GM19239 (cell line): ENCODE measurements at places on chromosomes 6 and 20.
A peak's percentile ranks its signal among the peaks of the same experiment; 100 is the strongest.

- DNase-seq = no peak
Observed at GRCh38 chr20:1345030-1345755, 16.3 kb upstream of the SDCBP2 start.

DNA sequence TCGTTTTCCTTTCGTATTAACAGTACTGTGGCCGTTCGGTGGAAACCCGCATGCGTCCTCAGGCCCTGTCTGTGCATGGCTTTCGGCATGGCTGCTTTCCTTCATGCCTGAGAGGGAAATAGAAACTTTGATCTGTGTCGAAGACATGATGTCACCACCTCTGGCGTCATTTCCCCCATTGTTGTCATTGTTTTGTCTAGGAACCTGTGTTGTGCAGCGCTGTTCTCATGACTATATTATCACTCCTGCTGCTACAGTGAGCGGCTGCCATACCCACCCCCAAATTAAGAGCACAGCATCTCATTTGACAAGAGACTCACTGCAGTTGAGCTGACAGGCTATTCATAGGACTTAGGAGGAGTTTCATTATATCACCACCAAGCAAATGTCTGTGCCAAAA, 172.3 kb downstream of the TMEM242 start:
- no peak for DNase-seq

DNA sequence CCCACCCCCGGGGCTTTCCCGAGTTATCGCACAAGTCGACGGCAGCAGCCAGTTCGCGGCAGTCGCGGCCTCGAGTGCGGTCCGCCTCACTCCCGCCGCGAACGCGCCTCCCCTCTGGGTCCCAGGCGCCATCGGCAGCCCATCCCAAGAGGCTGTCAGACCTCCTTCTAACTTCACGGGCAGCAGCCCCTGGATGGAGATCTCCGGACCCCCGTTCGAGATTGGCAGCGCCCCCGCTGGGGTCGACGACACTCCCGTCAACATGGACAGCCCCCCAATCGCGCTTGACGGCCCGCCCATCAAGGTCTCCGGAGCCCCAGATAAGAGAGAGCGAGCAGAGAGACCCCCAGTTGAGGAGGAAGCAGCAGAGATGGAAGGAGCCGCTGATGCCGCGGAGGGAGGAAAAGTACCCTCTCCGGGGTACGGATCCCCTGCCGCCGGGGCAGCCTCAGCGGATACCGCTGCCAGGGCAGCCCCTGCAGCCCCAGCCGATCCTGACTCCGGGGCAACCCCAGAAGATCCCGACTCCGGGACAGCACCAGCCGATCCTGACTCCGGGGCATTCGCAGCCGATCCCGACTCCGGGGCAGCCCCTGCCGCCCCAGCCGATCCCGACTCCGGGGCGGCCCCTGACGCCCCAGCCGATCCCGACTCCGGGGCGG, 1.6 kb downstream of the GNAS start:
- no peak for DNase-seq

DNA sequence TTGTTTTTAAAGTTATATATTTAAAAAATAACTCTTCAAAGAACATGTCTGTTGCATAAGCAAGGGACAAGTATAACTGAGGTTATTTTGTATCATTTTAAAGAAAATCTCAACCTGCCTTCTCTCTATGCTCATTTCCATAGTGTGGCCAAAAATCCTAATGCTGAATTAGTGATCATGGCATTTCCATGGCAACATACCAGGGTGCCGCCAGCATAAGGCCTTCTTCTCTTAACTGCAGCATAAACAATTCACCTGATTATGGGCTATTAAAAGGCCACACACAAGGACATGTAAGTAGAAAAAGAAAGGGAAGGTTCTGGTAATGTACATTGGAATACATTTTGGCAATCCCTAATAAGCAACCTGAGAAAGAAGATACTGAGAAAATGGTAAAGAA, 95.1 kb upstream of the RNF217 start:
- no peak for DNase-seq

- no peak for DNase-seq
Observed at GRCh38 chr6:18845896-18846295, 458.7 kb downstream of the RNF144B start.

DNA sequence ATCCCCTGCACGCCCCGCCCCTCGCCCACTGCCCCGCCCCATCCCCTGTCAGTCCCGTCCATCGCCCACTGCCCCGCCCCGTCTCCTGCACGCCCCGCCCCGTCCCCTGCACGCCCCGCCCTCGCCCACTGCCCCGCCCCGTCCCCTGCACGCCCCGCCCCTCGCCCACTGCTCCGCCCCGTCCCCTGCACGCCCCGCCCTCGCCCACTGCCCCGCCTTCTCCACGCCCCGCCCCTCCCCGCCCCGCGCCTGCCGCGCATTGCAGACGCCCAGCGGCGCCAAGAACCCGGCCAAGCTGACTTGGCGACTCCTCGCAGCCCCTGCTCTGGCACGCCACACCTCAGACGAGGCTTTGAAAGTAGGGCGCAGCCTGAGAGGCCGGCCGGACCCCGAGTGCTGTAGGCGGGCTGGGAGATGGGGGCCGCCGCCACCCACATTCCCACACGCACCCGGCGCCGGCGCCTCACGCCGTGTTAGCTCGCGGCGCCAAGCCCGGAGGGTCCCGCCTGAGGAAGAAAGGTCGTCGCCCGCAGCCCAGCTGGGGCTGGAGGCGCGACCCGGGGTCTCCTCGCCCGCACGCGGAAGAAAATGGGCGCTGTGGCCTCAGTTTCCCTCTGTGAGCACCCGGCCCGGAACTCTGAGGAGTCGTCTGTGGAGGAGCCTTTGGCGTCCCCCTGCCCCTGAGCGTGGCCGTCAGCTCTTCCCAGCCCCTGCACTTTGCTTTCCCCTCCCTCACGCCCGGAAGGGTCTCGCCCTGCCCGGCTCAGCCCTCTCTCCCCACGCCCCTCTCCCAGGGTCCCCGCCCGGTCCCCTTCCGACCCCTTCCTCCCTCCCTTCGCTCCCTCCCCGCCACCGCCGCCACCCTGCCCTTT, at the start of gene RAD21L1:
RAD21L1 (plus strand) TSS at position 262 of the 872 bp plus-strand sequence. CDS start 2,410 bp downstream, outside the sequence.
- peak; percentile 61 for DNase-seq

DNA sequence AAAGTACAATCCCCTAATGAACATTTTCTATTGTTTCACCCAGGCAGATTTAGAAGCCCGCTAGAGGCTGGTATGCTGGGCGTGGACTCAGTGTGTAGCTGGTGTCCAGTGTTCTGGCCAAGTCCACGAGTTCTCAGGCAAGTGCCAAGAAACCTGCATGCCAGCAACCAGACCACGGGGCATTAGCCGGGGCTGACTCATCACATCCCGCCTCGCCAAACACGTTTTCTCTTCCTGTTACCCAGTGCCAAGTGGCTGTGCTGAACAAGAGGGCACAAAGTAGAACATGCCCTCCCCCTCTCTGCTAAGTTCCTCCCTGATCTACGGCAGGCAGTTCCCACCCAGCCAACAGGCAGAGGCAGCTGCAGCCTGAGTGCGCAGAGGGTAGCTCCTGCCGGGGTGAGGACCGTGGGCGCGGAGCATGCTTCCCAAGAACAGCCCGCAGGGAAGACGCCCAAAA, 29.6 kb downstream of the RAMACL start:
- no peak for DNase-seq

- DNase-seq = peak; percentile 44
Observed at GRCh38 chr6:130020907-130021629, 2.7 kb downstream of the L3MBTL3 start.

DNA sequence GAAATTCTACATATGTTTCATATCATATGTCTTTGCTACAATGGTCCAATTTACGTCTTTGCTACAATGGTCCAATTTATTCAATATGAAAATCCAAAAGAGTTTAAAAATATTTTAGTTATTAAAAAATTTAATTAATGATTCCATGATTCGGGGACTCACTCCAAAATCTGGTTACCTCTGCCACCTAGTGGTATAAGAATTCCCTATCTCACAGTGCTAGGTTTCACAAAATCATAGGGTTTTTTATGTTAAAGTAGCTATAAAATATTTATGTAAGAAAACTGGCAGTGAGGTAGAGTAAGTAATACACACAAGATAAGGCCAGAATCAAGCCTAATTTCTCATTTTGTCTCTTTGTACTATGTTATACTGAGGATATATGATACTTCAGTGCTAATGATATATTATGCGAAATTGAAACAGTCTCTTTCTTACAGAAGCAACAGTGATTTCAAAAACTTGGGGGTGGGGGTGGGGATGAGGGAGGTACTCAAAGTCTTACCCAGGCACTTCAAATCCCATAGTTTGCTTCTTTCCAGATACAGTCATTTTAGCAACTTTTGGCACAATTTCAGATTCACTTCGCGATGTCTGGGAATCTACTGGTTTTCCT, 52.3 kb downstream of the HBS1L start:
- no peak for DNase-seq

DNA sequence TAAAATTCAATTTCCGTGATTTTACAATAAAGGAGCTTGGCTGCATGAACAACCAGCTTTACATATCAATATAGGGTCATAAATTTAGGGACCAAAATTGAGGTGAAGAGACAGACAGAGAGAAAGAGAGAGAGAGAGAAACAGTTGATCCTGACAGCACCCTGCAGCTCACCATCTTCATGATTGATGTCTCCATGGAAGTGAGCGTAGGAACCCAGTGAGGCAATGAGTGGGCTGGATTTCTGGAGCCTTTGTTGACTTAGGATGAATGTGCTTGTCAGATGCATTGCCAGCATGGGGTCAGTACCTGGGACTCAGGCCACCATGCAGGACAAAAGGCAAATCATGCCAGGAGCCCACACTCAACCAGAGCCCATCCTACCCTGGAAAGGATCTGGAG, 165.1 kb upstream of the SYNDIG1 start:
- DNase-seq = no peak

GRCh38 chr6:11780097-11780428, 1.5 kb upstream of the ADTRP start:
- DNase-seq = no peak

GRCh38 chr6:75223428-75223827, 17.6 kb upstream of the COL12A1 start:
- no peak for DNase-seq

DNA sequence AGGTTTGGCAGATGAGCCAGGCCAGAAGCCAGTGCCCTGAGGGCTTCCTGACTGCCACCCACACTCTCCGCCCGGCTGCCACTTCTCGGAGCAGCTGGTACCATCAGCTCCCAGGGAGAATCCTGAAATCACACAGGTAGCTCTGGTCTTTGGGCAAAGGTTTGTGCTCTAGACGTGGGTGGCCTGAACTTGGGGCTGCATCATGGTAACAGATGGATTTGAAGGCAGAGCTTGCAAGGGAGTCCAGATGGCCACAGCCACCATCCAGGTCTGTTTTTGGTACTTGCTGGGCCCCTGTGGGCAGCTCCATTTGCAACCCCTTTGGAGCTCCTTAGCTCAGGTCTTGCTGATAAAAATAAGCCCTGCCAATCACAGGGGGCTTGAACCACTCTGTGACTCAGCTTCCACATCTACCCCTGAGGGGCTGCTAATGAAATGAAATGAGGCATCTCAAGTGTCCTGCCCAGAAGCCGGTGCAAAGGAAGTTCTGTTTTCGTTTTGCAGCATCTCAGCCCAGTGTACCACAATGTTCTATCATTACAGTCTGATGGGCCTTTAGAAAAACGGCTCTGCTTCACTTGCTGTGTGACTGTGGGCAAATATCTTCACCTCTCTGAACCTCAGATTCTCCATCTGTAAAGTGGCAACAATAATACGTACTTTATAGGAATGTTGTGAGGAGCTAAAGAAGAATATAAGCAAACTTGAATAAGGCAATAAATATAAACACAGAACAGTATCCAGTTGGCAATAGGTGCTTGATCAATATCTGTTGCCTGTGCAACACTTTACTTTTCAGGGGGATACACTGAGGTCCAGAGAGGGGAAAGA, 25.1 kb upstream of the CDH22 start:
- no peak for DNase-seq

DNA sequence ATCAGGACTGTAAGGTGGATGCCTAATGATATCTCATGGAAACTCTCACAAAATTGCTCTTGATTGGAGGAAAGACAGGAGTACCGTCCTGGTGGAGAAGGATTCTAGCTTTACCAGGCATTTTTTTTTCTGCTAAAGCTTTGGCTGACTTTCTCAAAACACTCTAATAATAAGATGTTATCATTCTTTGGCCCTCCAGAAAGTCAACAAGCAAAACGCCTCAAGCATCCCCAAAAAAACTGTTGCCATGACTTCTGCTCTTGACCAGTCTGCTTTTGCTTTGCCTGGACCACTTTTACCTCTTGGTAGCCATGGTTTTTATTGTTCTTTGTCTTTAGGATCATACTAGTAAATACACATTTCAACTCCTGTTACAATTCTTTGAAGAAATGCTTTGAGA, 55.5 kb upstream of the RUNX2 start:
- DNase-seq = no peak

- no peak for DNase-seq
Observed at GRCh38 chr6:10406556-10406955, 8.3 kb downstream of the TFAP2A start.

DNA sequence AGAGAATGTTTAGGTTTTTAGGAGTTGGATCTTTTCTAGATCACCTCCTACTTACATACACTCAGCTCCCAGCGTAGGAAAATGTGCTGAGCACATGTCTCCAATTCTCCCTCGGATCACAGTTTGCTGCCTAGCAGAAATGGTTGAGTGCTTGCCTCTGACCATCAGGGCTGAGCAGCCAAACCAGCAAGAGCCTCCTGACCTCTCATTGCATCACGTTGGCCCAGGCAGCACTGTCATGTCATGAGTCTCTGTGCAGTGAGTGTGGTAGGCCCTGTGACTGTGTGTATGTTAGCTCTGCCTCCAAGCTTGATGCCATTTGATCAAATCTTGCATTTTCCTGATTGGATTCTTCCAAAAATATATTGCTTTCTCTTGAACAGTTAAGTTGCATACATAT, 112.0 kb downstream of the LRRC1 start:
- no peak for DNase-seq

DNA sequence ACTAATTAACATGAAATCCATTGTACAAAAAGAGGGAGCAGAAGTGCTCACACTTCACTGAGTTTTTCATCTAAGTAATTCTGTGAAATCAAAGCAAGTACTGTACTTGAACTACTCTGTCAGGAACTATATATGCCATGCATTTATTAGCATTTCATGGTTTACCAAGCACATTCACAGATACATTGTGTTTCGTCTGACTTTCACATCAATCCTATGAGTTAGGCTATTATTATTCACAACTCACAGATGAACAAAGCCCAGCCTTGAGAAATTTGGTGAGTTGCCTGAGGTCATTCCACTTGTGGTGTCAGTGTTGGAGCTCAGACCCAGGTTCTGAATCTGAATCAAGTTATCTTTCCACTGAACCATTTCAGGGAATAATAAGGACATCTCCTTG, 33.7 kb upstream of the TENT5A start:
- no peak for DNase-seq

GRCh38 chr20:25198663-25199383, 3.3 kb downstream of the ENTPD6 start:
- no peak for DNase-seq

DNA sequence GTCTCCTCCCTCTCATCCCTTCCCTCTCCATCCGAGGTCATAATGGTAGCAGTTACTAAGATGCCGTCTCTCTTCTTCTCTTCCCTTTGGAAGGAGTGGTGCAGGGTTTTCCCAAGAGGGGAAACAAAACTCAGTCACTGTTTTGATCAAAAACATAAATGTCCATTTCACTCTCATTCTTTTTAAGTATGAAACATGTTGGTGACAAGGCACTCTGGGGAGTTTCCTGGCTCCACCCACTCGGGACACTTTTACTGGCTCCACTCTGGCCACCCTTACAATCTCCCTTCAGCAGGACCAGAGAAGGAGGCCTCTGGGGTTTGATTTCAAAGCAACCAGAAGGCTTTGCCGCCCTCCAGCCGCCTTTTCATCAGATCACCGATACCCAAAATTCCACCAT, 57.0 kb downstream of the FGD2 start:
- no peak for DNase-seq
